ENCODE measurements at places on chromosomes 5 and 9.

DNA sequence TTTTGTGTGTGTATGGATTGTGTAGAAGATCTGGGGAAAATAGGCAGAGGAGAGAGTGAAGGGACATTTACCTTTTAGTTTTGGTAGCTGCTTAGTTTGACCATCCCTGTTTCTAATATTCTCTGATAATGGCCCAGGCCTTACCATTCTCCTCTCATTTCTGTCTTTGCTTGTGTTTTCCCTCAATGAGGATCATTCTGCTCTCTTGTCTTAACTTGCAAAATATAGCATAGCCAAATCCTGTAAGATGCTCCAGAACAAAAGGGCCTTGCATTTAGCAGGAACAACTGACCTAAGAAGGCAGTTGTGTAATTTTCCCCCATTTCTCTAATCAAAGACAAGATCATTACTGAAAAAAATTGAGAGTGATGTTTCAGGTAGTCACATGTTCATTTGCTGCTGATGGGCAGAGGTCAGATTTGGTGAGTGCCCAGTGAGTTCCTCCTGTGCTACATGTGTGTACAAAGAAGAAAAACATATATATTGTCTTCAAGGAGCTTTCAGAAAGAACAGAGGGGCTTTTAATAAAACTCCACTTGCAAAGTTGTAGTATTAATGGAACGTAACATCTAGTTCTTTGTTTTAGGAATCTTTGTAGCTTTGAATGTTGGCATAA, 139.5 kb downstream of the KDM4C start:
- no peak for DNase-seq

DNA sequence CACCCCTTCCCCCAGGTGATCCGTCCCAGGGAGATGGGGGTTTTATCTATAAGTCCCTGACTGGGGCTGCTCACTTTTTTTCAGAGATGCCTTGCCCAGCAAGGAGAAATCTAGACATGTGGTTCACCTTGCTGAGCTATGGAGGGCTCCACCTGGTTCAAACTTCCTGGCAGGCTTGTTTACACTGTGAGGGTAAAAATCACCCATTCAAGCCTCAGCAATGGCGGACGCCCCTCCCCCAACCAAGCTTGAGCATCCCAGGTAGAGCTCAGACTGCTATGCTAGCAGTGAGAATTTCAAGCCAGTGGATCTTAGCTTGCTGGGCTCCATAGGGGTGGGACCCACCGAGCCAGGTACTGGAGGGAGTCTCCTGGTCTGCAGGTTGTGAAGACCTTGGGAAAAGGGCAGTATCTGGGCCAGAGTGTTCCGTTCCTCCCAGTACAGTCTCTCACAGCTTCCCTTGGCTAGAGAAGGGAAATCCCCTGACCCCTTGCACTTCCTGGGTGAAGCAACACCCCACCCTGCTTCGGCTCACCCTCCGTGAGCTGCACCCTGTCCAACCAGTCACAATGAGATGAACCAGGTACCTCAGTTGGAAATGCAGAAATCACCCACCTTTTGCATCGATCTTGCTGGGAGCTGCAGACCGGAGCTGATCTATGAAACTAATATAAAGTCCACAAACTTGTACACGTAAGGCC, 231.7 kb downstream of the CTNND2 start:
- DNase-seq = no peak

DNA sequence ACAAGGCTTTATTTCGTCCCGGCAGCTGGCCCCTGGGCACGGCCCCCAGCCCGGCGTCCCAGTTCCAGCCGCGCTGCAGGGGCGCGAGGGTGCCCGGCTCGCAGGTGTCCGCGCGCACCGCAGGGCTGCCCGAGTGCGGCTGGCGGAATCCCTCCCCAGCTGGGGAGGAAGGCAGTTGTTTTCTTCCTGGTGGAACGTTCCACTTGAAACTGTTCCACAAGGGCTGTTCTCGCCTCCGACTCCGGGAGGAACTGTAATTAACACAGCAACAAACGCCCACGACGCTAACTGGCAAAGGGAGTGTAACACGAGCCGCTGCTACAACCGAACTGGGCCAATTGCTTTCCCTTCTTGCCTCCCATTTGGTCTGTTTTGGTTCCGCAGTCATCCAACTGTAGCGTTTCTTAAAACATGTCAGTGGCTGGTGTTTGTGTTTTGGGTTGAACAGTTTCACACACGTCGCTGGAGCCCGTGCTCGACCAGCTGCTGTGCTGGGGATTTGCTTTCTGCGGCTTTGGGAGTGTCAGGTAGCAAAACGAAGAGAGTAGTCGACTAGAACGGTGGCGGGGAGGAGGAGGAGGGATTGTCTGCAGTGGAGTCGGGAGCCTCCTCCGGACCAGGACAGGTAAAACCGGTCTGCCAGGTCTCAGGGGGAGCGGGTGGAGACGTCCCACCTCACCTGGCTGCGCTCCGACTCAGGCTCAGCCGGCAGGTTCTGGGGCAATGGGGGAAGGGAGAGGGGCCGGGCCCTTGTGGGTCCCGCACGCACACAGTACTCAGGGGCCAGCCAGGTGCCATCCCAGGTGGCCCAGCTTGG, 131.6 kb upstream of the NIPBL start:
- DNase-seq = peak; percentile 49

- DNase-seq = no peak
Measured at GRCh38 chr5:7714119-7714518, 136.8 kb downstream of the CFAP90 start.

DNA sequence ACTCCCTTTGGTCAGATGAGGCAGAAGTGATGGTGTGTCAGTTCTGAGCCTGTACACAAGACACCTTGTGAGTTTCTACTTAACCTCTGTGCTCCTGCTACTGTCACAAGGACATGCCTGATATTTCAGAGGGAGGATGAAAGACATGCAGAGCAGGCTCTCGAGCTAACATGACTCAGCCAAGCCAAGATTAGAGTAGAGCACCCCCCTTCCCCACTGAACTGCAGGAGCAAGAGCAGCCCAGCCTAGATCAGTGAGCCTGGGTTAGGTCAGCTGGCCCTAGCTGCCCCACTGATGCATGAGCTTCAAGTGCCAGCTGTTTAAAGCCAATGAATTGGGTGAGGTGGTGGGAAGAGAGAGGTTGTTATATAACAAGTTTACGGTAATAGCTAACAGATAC, 36.7 kb downstream of the BRINP1 start:
- DNase-seq = no peak

- no peak for DNase-seq
Measured at GRCh38 chr5:134131578-134132350, 17.3 kb downstream of the TCF7 start.

Data from substantia nigra (tissue), 51 donors.